ENCODE measurements at places on chromosomes 2 and 18.
A peak's percentile ranks its signal among the peaks of the same experiment; 100 is the strongest.

GRCh38 chr2:47195148-47195547, 40.0 kb upstream of the STPG4 start:
- DNase-seq = no peak

DNA sequence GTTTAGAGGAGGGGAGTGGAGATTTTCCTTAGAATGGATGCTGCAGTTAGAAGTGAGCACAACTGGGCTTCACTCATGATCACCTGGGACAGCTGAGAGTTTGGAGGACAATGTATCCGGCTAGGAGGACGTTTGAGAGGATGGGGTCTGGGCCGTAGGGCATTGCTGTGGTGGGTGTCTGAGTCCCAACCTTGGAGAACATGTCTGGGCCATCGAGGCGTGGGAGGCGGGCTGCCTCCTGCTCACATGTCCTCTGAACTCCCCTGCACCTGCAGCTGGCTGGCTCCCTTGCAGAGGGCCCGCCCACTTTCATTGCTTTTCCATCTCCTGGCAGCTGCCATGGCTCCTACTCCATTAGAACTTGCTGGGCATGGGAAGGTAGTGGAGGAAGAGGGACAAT, 203.0 kb upstream of the PXDN start:
- no peak for DNase-seq

DNA sequence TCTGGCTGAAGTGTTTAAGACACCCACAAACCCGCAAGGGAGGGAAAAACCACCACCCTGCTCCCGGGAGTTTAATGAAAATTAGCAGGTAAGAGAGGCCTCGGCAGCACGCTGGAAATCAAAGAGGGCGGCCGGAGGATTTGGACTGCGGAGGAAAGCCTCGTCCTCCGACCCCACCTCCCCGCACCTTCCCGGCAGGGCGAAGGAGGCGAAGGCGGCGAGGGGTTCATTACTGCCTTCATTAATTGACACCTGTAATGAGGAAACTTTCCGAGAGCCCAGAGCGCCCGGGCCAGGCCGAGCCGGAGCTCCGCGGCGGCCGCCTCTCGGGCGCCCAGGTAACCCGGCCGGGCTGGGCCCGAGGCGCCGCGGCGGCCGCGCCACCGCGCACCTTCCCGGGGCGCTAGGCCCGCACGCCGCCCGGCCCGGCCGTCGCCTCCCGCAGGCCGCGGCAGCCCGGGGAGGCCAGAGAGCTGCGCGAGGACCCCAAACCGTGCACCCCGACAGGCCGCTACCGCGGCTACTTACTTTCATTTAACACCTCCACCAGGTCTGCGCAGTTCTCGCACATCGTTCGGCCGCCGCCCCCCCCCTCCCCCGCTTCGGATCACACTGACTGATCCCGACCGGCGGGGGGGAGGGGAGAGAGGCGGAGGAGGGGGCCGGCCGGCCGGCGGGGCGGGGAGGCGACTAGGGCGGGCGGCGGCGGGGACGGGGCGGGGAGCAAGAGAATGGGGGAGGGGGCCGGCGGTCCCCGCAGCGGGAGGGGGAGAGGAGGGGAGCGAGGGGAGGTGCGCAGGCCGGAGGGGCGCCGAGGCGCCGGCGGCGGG, 550 bp downstream of the USP34 start:
- peak; percentile 90 for DNase-seq

DNA sequence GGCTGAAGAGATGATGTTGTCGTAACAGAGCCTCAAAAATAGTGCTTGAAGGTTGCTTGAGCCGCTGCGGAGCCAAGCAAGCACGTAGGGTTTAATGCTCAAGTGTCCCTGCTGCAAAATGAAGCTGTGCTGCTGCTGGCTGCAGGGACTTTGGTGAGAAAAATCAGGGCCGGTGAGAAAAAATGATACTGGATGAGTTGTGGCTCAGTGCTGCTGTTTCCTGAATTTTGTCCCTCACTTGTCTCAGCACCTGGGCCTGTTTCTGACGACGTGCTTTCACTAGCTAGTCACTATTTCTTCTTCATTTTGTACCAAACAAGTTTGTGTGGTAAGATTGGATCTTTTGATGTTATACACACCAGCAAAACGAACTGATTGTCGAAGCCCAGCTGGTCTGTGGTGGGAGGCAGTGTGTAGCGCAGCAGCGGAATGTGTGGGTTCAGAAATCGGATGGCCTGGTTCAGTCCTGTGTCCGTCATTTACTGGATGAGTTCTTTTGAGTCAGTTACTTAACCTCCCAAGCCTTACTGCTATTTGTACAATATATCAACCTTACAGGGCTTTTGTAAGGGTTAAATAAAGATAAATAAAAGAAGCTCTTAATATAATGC, 172.8 kb upstream of the FOSL2 start:
- DNase-seq = peak; percentile 5

- DNase-seq = no peak
These were observed 22.6 kb upstream of the CYP1B1 start for GRCh38 chr2:38098421-38099098.

GRCh38 chr18:31791817-31792579, 31.3 kb upstream of the SLC25A52 start:
- DNase-seq = no peak

DNA sequence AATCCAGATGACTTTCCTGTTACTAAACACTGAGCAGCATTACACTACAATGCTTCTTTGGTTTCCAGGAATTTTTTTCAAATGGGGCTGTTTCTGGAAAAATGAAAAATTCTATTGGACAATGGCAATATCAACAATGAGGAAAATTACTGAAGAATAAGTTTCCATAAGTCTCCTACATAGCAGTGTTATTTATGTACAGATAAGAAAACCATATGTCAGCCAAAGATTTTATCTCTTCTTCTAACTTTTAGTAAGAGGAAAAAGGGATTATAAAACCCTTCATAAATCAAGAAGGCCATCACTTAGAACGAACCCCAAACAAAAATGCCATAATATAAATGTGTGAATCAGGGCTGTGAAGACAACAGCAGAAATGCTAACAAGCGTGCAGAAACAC, 31.6 kb upstream of the NOSTRIN start:
- no peak for DNase-seq

GRCh38 chr18:6610466-6610865, 119.0 kb upstream of the ARHGAP28 start:
- no peak for DNase-seq

Data from activated CD4-positive, alpha-beta T cell treated with anti-CD3 and anti-CD28 coated beads, Interleukin-10, Interleukin-2, amounts not matched to agents 100 ng/mL and 50 ng/mL, durations not matched to agents 16 hours and 8 hours (primary cell).